NCI-H510A treated with DMSO at 0.1 percent for 48 hours (cell line): ENCODE measurements at places on chromosomes 13 and 19.

DNA sequence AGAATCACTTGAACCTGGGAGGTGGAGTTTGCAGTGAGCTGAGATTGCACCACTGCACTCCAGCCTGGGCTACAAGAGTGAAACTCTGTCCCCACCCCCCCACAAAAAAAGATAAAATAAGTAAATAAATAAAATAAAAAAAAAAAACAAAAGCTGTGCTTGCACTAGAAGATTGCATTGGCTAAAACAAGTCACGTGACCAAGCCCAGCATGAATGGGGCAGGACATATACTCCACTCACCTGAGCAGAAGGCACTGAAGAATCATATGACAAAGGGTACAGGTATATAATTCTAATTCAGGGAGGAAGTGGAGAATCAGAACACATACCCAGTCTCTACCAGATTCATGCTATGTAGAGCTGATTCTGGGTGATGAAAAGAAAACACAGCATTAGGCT, 36.6 kb downstream of the CYP4F22 start:
- no peak for DNase-seq

DNA sequence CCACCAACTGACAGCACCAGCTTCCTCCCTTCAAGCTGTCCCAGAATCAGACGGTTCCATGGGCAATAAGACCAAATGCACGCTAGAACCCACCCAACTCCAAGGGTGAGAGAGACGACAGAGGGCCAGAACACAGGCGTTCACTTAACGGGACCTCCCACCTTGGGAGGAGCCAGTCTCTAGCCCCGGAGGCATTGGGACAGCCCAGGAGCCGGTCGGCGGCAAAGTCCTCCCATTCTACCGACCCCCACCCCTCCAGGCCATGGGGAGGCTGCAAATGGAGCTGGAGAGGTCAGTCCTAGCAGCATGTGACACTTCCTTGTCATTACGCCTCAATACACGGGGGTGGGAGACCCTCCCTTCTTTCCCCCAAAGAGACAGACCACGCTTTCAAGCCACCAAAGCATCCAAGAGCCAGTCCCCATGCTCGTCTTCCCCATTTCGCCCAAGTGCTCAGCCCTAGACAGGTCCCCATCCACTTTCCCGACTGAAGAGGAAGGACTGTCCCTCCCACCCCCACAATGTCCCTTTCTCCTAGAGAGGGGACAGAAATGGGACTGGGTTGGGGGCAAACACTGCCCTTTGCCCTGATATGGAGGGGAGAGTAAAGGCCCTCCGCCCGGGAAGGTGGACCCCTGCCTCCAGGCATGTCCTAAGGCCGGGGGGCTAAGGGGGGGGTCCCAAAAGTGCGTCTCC, 964 bp downstream of the KHSRP start:
- DNase-seq, result no peak

DNA sequence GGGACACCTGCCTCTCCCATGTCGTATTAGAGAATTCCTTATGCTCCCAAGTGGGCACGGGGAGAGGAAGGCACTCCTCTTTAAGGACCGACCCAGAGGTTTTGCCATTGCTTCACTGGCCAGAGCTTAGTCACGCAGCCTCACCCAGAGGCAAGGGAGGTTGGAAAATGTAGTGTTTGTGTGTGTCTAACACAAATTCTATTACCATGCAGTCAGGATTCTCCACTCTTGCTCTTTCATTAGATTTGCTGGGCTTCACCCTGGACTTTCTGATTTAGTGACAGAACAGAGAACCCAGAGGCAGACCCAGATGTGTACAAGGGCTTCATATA, 14.6 kb upstream of the NCCRP1 start:
- DNase-seq, result no peak

DNA sequence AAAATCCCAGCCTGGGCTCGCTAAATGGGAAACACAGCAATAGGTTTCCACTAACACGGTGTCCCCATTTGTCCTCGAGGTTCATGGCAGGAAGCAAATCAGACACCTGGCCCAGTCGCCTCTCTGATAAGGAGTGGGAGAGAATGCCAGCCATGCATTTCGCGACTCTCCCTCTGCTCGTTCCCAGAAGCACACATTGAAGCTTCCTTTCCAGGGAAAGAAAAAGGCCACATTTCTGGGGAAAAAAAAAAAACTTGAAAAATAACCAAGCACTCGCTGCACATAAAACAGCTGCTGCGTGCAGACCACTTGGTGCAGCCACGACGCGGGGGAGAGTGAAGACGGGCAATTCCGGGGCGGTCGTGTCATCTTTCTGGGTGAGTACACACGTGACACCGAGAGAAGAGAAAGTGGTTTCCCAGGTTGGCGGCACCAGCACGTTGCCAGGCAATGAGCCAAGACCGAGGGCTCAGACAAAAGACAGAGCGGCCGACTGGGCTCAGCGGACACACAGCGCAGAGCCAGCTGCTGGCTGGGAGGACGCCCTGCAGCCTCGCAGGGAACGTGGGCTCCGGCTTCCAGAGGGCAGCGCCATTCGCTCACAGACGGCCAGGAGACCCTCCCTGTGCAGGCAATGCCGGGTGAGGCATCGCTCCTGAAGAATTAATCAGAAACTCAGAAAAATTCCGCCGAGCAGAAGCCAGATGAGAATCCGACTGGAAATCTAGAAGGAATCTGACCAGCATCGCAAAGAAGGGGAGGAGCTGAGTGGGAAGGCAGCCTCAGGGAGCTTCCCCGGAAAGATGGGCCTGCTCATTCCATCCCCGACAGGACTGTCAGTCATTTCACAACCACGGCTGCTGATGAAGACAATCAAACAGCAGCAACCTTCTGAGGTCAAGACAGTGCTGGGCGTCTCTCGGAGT, 83.2 kb upstream of the IRS2 start:
- DNase-seq, result peak; percentile 21

DNA sequence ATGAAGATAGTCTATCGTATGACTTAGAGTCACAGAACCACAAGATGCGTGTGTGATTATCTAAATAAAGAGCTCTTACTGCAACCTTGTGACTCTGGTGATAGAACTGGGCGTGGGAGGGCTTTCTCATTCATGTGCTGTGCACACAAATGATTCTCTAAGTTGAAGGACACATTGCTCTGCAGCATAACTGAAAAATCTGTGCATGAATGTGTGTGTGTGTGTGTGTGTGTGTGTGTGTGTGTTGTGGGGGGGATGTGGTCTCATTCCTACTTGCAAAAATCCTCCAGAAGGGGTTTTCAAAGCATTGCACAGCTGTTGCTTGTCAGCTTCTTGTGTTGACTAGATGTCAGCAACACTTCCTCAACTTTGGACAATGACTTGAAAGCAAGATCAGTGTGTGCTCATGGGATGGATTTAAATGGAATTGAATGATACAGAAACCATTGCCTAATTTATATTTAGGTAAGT, 22.4 kb downstream of the LRCH1 start:
- DNase-seq, result no peak

DNA sequence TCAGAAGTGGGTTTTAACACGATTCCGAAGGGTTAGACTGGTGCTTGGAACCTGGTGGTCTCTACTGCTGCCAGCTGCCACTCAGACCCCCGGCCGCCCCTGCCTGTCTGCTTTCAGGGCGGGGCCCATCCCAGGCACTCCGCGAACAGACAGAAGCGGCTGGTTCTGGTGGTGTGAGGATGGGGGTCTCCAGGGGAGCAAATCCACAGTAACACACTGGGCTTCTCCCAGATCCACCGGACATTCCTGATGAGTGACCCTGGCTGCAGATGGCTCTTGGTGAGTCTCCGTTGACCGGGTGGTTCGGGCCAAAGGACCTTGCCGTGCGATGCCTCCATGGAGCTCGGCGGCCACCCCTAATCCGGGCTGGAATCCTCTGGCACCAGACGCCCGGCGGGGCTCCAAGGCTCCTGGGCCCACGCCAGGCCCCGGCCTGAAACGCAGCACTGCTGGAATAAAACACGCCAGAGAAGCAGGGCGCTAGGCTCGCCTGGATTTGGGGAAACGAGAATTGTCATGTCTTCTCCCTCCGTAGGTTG, 2.1 kb upstream of the PTBP1 start:
- no peak for DNase-seq
